Cardiac ventricle fibroblast (primary cell): ENCODE measurements at places on chromosomes 1 and 21. TPM values are rescaled to one million over a fixed set of nuclear protein-coding genes. Genes with fewer than 3 reads are reported as not detected.

The C1orf105 gene
- not detected in 2 replicates for total RNA-seq

The AVPR1B gene
- total RNA-seq, result not detected in 2 replicates

The SLC30A10 gene
- not detected in 2 replicates for total RNA-seq

The CD52 gene
- total RNA-seq, result not detected in 2 replicates

The KCND3 gene
- 6.0 and 6.6 TPM in 2 replicates for total RNA-seq

The URB1 gene
- total RNA-seq, result 17.4 and 18.7 TPM in 2 replicates

The SPRR3 gene
- not detected in 2 replicates for total RNA-seq
